ENCODE measurements at places on chromosomes 4 and X. TPM values are rescaled to one million over a fixed set of nuclear protein-coding genes. Genes with fewer than 3 reads are reported as not detected.
A peak's percentile ranks its signal among the peaks of the same experiment; 100 is the strongest.

- no peak for DNase-seq
Measured at GRCh38 chrX:41708486-41708885, 15.5 kb upstream of the GPR82 start.

GRCh38 chr4:180189666-180190065 is 2053.5 kb upstream of the TENM3 start:
- no peak for DNase-seq

Gene GLOD5
- total RNA-seq = not detected

Gene F11
- not detected for total RNA-seq

- DNase-seq = peak; percentile 19
Measured at GRCh38 chr4:76687746-76688448, 210.0 kb downstream of the SOWAHB start.

Gene HMGN5
- total RNA-seq = 0.46 TPM

DNA sequence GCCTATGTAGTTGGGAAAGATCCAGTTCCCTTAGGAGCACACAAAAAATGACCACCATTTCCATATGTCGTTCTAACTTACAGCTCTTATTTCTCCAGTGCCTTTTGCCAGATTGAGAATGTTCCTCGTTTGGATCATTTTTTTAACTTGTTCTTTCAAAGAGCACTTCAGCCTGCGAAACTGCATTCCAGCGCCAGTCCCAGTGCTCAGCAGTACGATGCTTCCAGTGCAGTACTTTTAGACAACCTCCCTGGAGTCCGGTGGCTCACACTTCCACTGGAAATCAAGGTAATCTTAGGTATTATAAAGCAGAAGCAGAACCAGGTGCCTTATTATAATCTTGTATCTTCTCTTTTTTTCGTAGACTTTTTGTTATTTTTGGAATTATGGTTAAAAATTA is 42.6 kb upstream of the SLC25A31 start:
- no peak for DNase-seq

Gene WAS
- total RNA-seq = not detected

DNA sequence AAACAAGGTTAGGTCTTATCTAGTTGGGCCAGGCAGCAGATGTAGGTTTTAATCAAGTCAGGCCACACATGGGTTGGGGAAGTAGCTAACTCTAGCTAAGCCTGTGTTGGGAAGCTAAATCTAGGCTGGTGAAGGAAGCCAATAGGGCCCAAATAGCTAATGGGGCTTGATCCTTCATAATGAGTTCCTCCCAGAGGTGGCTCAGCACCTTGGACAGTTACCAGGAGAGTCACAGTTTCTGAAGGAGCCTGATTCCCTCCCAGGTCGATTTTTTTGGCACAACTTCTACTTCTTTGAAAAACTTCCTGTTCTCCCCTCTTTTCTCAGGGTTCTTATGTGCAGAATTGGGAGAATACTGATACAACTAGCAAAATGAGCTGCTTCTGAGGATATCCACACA is 242.5 kb upstream of the PRPS2 start:
- DNase-seq = peak; percentile 62

- peak; percentile 68 for DNase-seq
Measured at GRCh38 chrX:131617182-131617581, 73.3 kb downstream of the OR13H1 start.

DNA sequence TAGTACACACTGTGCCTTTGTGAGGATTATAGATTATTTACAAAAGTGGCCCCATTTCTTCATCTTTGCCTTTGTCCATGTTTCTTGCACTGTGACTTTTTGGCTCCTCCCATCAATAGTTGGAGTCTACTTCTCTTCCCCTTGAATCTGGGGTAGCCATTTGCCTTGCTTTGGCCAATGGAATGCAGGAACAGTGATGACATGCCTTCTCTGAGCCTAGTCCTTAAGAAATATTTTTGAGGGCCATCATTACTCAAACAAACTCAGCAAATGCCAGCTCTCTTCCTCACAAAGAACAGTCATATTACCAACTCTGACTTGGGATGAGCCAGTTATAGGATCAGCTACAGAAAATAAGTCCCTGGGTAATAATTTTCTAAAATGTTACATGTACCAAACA is 189.6 kb downstream of the FRMPD4 start:
- peak; percentile 15 for DNase-seq

GRCh38 chr4:184452740-184453139 is 21.6 kb downstream of the IRF2 start:
- no peak for DNase-seq

DNA sequence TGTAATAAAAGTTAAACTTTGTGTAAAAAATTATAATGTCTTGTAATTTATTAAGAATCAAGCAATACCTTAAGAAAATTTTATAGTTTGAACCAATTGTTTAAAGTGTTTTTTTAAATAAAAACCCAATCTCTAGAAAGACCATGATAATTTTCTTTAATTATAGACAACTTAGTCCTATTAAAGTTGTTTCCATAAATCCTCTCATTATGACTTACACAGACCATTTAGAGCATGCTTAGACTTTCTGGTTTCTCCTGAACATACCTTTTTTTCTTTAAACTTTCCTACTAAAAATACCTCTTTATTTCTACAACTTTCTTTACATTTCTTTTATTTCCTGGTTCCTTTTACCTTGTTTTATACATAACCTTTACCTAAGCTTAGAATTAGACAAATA is 837.4 kb downstream of the PCDH19 start:
- DNase-seq = no peak

DNA sequence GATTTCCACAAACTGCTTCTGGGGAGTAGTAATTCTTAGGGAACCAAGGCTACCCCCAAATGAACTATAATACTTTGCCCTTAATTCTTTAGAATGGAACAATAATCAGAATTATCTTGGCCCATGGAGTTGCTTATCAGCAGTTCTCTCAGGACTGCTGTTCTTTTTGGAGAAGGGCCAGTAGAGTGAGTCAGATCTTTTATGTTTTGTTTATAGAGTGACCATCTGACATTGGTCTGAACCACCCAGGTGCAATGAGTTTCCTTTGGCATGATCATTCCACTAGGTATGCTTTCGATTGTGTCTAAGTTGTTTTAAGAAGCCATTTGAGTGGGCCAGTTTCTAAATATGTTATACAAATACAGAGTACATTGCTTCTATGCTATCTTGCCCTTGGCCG is 31.8 kb downstream of the PRRG1 start:
- DNase-seq = peak; percentile 94

DNA sequence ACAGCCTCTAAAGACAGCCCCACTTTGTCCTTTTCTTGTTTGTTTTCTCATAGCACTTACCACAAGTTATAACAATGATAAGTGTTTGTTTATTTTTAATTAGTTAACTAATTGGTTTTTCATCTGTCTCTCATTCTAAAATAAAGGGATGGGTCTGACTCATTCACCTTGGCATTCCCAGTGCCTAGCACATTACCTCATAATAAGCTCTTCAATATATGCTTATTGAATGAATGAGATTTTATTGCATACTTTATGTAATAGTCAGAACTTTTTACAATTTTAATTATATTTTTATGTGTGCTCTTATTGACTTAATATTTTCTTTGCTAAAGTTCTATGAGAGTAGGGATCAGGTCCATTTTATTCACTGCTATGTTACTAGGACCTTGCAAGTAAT is 22.8 kb upstream of the PRKG2 start:
- peak; percentile 54 for DNase-seq

GRCh38 chr4:41880022-41880837 is 55.0 kb upstream of the TMEM33 start:
- no peak for DNase-seq

GRCh38 chr4:10157478-10158332 is 41.1 kb upstream of the WDR1 start:
- peak; percentile 56 for DNase-seq

- DNase-seq = no peak
Measured at GRCh38 chr4:140641789-140642439, 73.2 kb upstream of the UCP1 start.

Gene NAP1L5
- total RNA-seq = not detected

Gene CSN1S1
- total RNA-seq = not detected

DNA sequence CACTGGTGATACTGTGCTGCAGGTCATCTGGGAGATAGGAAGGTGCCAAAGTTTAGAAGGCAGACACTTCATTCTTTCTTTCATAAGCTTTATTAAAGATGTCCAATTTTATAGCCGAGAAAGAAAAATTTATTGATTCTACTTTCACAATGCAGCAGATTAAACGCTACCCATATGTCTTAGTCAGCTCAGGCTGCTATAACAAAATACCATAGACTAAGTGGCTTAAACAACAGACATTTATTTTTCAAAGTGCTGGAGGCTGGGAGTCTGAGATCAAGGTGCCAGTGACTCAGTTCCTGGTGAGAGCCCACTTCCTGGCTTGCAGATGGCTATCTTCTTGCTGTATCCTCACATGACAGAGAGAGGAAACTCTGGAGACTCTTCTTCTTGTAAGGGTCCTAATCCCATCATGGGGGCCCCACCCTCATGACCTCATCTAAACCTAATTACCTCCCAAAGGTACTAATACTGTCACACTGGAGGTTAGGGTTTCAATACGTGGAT is 33.4 kb upstream of the KLHL34 start:
- DNase-seq = peak; percentile 41

GRCh38 chrX:30787012-30787411 is 102.0 kb downstream of the TAB3 start:
- no peak for DNase-seq

DNA sequence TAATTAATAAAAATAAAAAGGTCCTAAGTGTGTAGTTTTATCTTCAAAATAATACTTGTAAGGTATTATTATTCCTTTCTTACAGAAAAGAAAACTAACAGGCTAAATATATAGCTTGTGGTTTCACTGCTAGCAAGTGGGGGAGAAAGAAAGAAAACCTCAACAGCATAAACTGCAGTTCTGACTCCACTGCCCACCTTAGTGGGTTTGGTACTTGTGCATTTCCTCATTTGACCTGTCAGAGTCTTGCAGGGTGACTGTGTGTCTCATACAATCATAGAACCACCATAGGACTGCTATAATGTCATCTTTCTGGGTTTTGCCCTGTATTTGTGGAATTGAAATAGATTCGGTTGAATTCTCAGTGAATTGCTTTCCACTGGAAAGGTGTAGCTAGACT is 94.7 kb upstream of the PUDP start:
- DNase-seq = no peak

GRCh38 chrX:7285765-7286164 is 137.8 kb upstream of the PUDP start:
- no peak for DNase-seq

Gene NOP14
- 30.9 TPM for total RNA-seq

DNA sequence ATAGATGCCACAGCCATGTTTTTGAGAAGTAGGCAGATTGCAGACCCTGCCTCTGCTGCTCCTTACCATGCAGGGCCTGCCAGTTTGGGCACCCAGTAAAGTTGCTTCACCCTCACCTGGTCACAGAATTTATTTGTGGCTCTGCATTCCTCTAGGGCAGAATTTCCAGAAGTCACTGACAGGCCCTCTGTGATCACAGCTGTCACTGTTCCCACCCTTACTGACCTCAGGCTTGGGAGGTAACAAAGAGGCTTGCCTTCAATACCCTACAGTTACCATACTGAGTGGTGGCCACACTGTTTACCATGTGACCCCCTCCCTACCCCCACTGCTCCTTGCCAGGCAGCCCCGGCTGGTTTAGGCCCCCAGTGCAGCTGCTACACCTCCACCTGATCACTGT is 375.1 kb downstream of the SH3BGRL start:
- no peak for DNase-seq

Gene CDKL5
- 2.4 TPM for total RNA-seq

GRCh38 chrX:94830717-94831116 is 1156.7 kb downstream of the FAM133A start:
- peak; percentile 12 for DNase-seq

DNA sequence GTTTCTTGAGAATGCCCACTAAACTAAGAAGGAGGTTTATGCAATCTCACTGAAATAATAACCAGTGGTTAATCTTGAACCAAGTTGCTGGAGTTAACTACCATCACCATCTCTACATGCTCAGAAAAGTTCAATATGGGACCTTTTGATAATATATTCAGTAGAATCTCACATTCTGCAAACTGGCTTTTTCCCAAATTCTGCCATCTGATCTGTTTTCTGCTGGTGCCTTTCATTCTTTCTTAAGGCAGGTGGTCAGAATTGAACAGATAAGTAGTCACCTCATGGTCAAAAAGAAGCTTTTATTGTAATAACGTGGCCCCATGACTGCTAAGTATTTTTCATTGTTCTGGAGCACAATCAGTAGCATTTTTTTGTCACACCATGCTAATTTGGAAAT is 229.0 kb upstream of the GK2 start:
- DNase-seq = no peak

DNA sequence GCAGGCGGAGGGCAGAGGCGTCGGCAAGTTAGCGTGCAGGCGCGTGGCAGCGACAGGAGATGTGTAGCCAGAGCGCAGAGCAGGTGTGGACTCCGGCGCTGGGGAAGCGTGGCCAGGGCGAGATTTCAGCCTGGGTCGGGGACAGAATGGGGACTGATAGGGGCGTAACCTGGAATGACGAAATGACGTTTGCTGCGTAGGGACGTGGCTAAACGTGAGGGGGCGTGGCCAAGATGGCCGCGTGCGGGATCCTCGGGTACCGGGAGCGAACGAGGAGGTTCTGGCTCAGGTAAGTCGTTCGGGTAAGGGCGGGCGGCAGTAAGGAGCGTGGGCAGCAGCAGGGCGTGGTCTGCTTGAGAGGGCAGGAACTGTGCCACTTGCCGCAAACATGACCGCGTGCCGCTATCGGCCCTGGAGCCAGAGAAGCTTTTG is 10.9 kb upstream of the CLTRN start:
- peak; percentile 80 for DNase-seq
